ENCODE measurements at places on chromosomes 5 and 9.

DNA sequence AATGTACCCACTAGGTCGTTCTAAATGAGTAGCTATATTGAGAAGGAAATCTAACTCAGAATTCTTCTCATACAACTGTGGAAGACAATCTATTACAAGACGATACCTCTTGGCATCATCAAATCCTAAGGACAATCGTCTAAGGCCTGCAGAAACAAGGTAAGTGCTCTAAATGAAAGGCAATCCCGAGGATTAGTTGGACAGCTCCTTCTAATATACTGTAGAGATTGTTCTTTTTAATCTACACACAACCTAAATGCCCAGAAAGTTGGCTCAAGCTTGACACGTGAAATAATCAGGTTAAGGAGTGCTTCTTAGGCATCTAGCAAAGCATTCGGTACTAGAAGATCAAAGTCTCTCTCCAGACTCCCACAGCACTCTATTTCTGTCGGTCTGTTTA lies 55.1 kb downstream of the MED27 start:
- DNase-seq: no peak

- DNase-seq: no peak
Observed at GRCh38 chr5:9652295-9652694, 22.1 kb upstream of the TAS2R1 start.

GRCh38 chr9:116279230-116279629 lies 125.6 kb downstream of the PAPPA start:
- DNase-seq: no peak

GRCh38 chr5:59685793-59686192 lies 207.7 kb downstream of the PDE4D start:
- no peak for DNase-seq

GRCh38 chr9:134858051-134858841 lies 22.4 kb upstream of the FCN2 start:
- DNase-seq: no peak

DNA sequence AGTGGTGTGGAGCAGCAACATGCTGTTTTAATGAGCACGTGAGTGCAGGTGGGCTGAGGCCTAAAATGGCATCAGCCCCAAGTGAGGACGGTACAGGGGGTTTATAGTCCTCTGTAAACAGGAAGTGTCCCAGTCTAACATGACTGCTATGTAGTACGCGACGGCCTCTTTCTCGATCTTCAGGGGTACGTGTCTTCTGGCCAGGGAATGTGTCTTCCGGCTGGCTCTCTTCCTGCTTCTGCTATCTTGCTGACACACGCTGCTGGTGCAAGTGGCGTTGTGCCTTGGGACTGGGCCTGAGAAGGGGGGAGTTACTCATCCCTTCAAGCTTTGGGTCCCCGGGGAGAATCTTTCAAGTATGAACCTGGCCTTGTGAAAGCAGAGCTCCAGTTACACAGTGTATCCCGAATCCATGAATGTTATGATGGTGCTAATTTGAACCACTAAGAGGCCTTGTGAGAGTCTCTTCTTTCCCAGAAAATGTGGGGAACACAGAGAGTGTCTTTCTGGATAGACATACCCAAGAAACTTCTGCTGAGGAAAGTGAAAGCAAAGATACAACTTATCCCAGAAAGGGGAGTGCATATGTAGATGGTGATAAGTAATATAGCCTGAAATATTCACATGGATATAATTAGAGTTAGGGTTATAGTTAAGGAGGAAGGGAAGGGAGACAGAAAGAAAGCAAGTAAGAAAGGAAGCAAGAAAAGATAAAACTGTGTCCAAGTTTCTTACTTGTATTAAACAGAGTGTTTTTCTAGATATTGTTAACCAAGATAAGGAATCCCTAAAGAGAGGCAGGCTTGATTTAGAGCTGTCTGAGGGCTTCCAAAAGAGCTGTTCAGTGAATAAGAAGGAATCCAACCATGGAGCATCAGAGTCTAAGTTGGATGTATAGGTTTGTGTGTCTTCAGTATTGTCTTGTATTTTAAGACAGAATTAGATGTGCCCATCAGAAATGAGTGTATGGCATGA lies 35.5 kb upstream of the ANXA2R start:
- no peak for DNase-seq

- no peak for DNase-seq
Observed at GRCh38 chr9:124814164-124814535, 37.2 kb downstream of the OLFML2A start.

GRCh38 chr5:32712481-32713360 lies 1.6 kb downstream of the NPR3 start:
- DNase-seq: no peak

DNA sequence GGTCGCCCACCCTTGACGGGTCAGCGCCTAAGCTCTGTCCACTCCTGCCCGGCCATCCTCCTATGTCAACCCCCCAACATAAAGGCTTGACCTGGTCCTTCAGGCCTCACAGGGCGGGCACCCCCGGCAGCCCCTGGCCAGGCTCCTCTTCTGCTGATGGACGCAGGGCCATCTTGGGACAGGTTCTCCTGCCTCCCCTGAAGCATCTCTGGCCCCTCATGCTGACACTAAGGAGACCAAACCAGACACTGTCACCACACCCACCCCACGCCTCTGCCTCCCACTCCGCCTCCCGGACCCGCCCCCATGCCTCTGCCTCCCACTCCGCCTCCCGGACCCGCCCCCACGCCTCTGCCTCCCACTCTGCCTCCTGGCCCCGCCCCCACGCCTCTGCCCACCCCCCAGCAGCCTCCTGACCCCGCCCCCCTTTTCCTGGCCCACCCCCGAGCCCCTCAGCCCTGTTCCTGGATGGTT lies 6.8 kb downstream of the OBP2A start:
- DNase-seq: no peak
